ENCODE measurements at places on chromosomes 5 and 9. TPM values are rescaled to one million over a fixed set of nuclear protein-coding genes. Genes with fewer than 3 reads are reported as not detected.

Gene EPB41L4B
- 71.4 TPM for total RNA-seq

Gene ANKRD34B
- total RNA-seq, result not detected

Gene MZB1
- total RNA-seq, result 18.2 TPM

DNA sequence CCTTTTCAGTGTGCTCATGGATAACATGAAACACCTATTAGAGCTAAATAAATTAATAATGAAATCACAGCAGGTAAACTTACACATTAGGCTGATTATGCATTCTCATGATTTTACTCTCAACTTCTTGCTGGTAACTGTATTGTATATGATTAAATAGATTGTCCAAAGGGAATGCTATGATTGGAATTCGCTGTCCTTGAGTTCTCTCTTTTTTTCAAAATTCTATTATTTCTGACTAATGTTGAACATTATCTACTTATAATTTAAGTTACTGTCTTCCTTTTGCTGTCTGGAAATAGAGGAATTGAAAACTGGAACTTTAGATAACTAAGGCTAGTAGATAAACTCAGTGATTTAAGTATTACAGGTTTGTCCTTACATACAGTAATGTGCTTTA is 13.1 kb downstream of the CENPH start:
- DNase-seq, result no peak

DNA sequence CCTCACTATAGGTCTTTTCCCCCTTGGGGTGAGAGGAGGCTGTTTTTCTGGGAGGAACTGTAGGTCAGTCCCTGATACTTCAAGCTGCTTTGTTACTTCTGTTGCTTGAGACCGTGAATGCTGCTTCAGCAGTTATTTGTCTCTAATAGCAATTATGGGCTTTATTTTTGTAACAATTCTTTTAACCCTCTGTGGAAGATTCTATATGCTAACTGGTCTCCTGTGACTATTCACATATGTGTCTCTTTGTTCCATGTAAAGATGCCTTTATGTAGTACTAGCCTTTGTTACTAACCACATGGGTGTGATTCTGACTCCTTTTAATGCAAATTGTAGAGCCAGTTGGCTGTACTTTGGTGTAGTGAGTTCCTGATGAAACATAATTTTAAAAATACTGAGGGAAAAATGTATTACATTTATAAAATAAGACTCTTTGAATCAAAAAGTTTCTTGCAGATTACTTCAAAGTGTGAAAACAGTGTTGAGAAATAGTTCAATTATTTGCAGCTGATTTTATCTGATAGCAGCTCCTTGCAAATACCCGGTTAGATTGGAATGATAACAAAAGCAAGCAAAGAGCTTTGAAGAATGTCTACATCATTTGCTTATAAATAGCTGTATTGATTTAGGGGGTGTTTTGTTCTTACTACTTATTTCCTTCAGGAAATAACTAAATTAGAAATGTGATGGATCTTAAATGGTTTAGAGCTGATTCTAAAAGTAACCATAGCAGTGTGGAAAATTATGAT is 46.6 kb downstream of the ANGPTL2 start:
- no peak for DNase-seq

DNA sequence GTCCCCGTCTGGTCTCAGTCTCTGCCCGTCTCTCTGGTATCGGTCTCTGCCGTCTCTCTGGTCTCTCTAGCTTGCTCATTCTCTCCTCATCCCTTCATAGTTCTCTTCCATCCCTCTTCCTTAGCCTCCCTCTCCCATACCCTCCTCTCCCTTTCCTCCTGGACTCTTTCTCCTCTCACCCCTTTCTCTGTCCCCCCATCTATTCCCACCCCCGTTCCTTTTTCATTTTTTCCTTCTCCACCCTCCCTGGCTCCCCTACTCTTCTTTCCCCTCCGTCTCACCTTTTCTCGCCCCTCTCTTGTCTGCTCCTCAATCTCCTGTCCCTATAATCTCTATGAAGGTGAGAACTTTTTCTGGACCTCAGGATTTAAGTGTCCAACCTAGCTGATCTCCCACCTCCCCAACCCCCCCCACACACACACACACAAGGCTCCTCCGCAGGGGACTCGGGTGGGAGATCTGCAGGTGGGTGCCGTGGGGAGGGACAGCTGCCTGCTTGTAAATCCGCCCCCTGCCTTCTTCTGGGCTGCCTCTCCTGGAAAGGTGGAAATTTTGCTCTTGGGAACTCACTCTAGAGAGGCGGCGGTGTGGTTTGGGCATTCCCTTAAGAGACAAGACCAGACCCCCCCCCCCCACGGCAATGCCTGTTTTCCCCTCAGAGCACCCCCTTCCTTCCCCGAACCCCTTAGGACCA is 953 bp downstream of the UBE2QL1 start:
- no peak for DNase-seq

- no peak for DNase-seq
Observed at GRCh38 chr5:137431051-137431450, 68.1 kb downstream of the SPOCK1 start.

DNA sequence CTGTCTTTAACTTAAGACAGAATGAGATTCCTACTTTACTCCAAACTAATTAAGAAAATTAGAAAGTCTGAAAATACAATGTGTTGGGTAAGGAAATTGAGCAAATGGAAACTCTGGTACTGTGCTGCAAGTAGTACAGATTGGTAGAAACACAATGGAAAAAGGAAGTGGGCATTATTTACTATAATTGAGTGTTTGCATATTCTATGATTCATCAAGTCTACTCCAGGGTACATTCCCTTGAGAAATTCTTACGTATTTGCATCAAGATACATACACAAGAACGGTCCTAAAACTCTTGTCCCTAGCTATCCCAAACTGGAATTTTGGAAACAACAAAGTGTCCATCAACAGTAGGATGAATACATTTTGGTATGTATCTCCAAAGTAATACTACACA is 123.5 kb upstream of the TARS1 start:
- no peak for DNase-seq

DNA sequence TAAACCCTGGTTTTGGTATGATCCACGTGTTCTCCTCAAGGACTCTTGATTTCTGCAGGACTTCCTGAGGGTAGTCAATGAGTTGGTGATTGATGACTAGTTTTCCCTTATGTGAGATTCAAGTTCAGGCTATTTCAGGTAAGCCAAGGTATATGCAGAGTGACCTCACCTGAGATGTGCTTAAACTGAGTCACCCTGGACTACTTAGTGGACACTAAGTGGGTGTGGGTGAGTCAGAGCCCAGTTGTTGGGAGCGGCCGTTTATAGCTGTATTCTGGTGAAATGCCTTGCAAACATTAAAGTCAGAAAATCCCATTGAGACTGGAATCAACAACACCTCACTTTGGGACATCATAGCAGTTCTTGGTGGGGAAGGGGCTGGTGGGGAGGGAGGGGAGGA is 62.9 kb downstream of the SLC28A3 start:
- no peak for DNase-seq

Data from Peyer's patch (tissue), 4 donors.